Activated CD8-positive, alpha-beta memory T cell treated with anti-CD3 and anti-CD28 coated beads, Interleukin-2, amount 10 ng/mL, durations not matched to agents 7 days and 5 days (primary cell): ENCODE measurements at places on chromosomes 3 and 15.

GRCh38 chr3:117063930-117064329 lies 354.4 kb downstream of the TUSC7 start:
- no peak for DNase-seq

- no peak for DNase-seq
Observed at GRCh38 chr3:152460936-152461335, 192.2 kb downstream of the MBNL1 start.

- DNase-seq: no peak
Observed at GRCh38 chr15:100707229-100707628, 104.8 kb downstream of the ASB7 start.

- no peak for DNase-seq
Observed at GRCh38 chr3:139811331-139811730, 123.7 kb upstream of the CLSTN2 start.

DNA sequence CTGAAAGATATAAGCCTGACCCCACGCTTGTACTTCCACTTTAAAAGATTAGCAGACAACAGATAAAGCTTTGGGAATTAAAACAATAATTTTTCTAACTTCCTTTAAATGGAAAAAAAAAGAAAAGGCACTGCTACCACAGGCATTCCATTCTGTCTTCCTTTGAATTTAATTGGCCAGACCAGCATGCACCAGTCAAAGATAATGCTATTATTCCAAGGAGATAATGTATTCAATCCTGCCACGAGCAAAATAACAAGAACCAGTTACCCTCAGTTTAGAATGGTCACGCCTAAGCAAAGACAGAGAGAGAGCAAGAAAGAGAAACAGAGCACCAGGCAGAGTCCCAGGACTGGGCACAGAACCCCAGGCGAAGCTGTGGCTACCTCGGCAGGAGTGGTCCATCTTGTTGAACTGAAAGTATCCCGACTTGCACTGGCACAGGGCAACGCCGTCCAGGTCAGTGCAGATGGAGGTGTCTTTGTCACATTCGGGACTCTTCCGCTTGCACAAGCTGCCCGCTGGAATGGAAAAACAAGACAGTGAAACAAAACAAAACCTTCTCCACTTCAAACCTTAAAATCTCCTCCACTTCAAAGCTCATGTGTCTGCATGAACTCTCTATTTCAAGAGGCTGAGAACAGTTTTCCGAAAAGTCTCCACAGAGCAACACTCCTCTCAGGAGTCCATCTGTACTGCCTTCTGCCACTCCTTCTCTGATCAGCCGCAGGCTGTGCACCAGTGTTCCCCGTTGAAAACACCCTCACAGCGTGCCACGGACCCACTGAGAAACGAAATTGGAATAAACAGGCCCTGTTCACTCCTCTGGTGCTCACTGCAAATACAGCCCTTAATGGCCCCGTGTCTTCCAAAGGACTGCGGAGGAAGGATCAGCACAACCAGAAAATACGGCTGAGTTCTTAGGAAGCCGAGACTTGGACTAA lies 58.2 kb downstream of the HEG1 start:
- no peak for DNase-seq

DNA sequence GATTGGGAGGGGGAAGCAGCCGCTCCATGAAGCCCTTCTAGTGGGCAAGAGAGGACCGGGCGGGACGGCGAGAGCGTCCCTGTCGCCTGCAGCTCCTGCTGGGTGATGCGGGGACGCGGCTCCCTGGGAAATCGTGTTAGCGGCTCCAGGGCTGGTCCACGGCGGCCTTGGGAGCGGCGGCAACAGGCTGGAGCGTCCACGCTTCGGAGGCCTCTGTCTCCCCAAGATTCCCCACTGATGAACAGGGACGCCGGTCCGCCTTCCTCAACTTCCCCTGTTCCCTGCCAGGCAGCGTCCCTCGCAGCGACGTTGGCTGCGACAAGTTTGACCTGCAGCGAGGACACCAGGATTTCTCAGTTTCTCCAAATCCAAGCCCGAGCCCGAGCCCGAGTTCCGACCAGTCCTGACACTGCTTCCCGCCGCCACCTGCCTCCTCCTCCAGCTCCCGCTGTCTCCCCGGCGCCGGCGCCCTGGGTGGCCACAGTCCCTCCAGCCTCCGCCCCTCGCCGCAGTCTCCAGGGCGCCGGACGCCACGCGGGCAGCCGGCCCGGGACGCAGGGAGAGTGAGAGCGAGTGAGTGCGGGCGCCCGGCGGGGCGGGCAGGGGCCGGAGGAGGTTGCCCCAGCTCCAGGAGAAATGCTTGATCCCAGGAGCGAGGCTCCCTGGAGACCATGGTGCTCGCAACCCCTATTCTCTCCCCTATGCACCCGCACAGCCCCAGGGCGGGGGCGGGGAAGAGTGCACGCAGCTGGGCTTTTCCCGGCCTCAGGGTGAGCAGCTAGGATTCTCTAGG lies 78.1 kb upstream of the RNF7 start:
- DNase-seq: no peak

- no peak for DNase-seq
Observed at GRCh38 chr3:61464518-61465140, 96.7 kb upstream of the PTPRG start.

GRCh38 chr15:100919481-100920405 lies 586 bp downstream of the LRRK1 start:
- no peak for DNase-seq

GRCh38 chr15:55514414-55514850 lies 6.4 kb upstream of the DNAAF4 start:
- no peak for DNase-seq
